ENCODE measurements at places on chromosomes 6 and 20. TPM values are rescaled to one million over a fixed set of nuclear protein-coding genes. Genes with fewer than 3 reads are reported as not detected.

Gene SLC9A8
- 8.0 TPM for total RNA-seq

Gene COL9A3
- 0.87 TPM for total RNA-seq

Gene NOTCH4
- 0.73 TPM for total RNA-seq

Gene SLC22A16
- not detected for total RNA-seq

Gene MTHFD1L
- total RNA-seq = 39.9 TPM

Gene ARMH2
- total RNA-seq = not detected

Gene ZNF311
- 0.14 TPM for total RNA-seq

Gene GID8
- 21.3 TPM for total RNA-seq

Gene EYA2
- 3.0 TPM for total RNA-seq

Gene CST5
- total RNA-seq = not detected

Gene MRPS10
- total RNA-seq = 42.1 TPM

Gene MUCL3
- not detected for total RNA-seq

Gene NHSL1
- 3.5 TPM for total RNA-seq

Gene ULBP1
- total RNA-seq = 0.80 TPM

Gene SMOC2
- not detected for total RNA-seq

Gene RBBP9
- total RNA-seq = 15.0 TPM

Gene TBX18
- 17.2 TPM for total RNA-seq

Gene KCNK5
- total RNA-seq = 1.0 TPM

Gene COL12A1
- total RNA-seq = 5.5 TPM

Gene DUSP22
- total RNA-seq = 13.7 TPM

Gene C6orf47
- total RNA-seq = 12.5 TPM

Gene PROKR2
- total RNA-seq = not detected

Gene GLYATL3
- total RNA-seq = not detected

Gene SMLR1
- not detected for total RNA-seq

Gene BTN1A1
- not detected for total RNA-seq

Gene PPIL6
- 2.3 TPM for total RNA-seq

Gene AKAP12
- total RNA-seq = 120 TPM

Gene GSTA5
- total RNA-seq = not detected

Gene ID4
- total RNA-seq = 1.6 TPM

Gene ADGRB3
- total RNA-seq = not detected

Gene POPDC3
- total RNA-seq = 30.2 TPM

Gene SLC44A4
- total RNA-seq = 0.07 TPM

Gene BNIP5
- not detected for total RNA-seq

Gene CNBD2
- 5.1 TPM for total RNA-seq

Gene LRRC1
- 4.7 TPM for total RNA-seq

Gene WFDC5
- total RNA-seq = not detected

Gene DOK5
- not detected for total RNA-seq

Gene KHDC1
- 3.5 TPM for total RNA-seq

Gene LST1
- not detected for total RNA-seq

Gene BANF2
- total RNA-seq = not detected

Gene NUS1
- 29.9 TPM for total RNA-seq

Gene SLC24A3
- 0.03 TPM for total RNA-seq

Gene MTFR2
- total RNA-seq = 13.6 TPM

Gene BTNL2
- total RNA-seq = not detected

Measured in A549 treated with RU486 at 1 μM for 4 hours (cell line).